ENCODE measurements at places on chromosomes 4 and X.

DNA sequence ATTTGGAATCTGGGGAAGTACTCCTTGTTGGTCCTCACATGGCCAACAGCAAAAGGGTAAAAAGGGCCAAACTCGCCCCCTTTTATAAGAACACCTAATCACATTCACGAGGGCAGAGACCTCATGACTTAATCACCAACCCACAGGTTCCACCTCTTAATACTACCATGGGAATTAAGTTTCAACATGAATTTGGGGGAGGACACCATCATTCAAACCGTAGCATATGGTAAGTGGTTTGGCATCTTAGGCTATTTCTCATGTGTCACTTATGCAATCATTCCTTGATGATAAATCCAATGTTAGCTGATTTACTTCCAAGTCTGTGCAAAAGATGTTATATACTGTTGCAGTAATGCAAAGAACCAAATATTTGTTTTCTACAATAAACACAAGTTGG is 302.9 kb upstream of the FAM241A start:
- no peak for DNase-seq

DNA sequence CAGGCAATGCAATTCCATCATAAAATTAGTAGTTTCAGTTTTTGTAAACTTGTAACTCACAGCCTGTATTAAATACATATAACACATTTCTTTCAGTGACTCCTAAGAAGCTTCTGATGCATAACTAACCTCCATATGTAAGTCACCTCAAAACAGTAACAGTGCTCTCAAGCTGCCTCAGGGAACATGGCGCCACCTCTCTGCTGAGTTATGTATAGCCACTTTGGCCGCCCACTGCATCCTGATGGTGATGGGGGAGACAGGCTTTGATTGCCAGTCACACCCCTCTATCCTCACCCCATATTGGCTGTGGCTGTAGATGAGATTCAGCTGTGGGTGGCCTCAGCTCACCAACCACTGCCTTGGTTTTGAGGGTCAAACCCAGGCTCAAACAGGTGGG is 54.3 kb downstream of the LRBA start:
- DNase-seq: no peak

GRCh38 chr4:76641758-76642157 is 206.7 kb downstream of the SHROOM3 start:
- DNase-seq: no peak

- DNase-seq: no peak
Measured at GRCh38 chr4:155818639-155819038, 47.4 kb downstream of the ASIC5 start.

DNA sequence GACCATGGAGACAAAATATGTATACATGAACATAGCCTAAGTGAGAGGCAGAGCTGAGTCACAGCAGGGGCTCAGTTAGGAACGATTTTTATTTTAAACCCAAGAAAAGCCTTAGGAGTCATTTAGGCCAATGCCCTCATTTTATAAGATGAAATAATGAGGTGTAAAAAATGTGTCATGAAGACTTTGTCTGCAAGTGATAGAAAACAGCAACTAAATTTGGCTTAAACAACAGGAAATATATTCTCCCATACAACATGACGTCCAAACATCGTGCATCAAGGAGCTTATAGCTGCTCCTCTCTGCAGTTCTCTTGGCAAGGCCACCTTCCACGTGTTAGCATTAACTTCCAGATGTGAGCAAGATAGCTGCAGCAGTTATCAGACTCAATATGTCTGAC is 16.8 kb downstream of the SCFD2 start:
- DNase-seq: no peak

DNA sequence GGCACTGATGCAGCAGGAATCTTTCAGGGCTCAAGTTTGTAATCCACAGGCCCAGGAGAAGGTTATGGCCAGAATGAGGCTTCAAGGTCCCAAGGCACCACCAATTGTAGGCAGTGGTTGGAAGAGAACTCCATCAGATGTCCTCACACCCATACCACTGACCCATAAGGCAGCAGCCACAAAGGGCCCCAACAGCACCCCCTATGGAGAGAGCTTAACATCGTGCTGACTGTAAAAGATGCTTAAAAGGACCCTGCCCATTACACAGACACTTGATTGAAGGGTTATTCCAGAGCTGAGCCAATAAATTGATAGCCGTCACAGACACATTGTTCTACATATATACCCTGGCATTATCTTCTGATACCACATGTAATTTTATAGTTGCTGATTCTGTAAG is 113.7 kb downstream of the SOWAHB start:
- no peak for DNase-seq

DNA sequence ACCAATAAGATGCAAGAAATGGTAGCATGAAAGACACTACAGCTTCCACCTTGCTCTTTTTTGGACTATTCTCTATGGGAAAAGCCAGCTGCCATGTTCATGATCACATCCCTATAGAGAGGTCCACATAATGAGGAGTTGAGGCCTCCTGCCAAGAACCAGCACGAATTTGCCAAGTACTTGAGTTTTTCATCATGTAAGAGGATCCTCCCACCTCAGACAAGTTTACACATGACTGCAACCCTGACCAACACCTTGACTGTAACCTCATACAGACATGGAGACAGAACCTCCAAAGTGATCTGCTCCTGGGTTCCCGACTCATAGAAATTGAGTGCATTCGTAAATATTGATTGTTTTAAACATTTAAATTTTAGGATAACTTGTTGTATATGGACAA is 135.2 kb upstream of the TSPAN5 start:
- DNase-seq: no peak

DNA sequence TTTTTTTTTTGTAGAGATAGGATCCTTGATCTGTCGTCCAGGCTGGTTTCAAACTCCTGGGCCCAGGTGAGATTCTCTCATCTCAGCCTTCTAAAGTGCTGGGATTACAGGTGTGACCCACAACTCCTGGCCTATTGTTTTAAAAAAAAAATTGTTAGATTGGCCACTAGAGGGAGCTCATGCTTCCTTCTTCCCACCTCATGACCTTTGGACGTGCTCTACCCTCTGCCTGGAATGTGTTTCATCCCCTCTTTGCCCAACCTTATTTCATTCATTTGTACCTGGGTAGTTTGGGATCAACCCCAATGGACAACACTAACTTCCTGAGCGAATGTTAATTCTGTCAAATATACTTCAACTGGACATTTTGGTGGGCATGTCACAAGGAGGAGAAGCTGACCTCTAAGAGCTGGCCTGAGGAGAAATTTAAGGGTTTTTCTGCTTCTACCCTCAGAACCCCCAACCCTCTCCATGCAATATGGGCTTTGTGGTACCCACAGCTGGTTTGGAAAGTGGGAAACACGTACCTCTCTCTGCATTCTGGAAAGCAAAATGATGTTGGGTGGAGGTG is 6.4 kb downstream of the PPEF2 start:
- DNase-seq: no peak
